ENCODE measurements at places on chromosomes 6 and 20. TPM values are rescaled to one million over a fixed set of nuclear protein-coding genes. Genes with fewer than 3 reads are reported as not detected.

DNA sequence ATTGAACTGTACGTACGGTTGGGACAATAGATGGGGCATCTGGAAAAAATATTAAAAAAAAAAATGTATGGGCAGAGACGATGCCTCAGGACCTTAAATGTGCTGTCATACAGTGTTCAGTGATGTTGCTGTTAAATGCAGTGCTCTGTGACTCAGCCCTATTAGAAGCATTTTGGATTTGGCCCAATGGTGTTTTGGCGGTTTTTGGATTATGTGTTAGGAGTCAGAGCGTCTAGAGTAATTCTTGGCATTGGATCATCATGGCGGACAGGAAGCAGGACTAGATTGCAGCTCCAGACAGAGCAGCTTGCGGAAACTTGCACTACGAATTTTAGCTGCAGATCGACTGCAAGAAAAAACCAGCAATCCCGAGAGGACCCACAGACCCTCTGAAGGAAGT, 280.0 kb downstream of the SOX4 start:
- DNase-seq = peak; percentile 46

GRCh38 chr6:2193931-2194330, 51.5 kb downstream of the GMDS start:
- DNase-seq = no peak

DNA sequence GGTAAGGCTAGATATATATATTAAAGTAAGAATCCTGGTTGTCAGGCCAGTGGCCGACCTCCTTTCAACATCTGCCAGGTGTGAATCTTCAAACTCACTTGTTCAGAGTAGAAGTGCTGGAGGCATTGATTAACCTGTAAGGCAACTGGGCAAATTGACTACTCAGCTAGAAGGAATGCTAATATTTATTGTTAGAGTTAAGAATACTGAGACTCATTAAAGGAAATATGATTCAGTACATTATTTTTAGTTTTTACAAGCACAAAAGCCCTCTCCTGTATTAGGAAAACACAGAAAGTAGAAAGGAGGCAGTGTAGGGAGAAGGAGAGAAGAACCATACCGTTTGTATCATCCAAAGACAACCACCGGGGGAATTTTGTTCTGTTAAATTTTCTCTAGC, 53.5 kb downstream of the RIPOR2 start:
- DNase-seq = no peak

GRCh38 chr6:114364301-114364700, 21.5 kb upstream of the HS3ST5 start:
- no peak for DNase-seq

GRCh38 chr6:81838031-81838430, 85.5 kb upstream of the TENT5A start:
- no peak for DNase-seq

GRCh38 chr6:107620732-107621131, 130.8 kb downstream of the SOBP start:
- DNase-seq = peak; percentile 32

GRCh38 chr6:84242265-84242664, 14.8 kb upstream of the CEP162 start:
- DNase-seq = no peak

Gene IRF4
- 0.07 TPM for total RNA-seq

- DNase-seq = no peak
These were observed 122.1 kb upstream of the TRAF3IP2 start for GRCh38 chr6:111727802-111728201.

Gene SRMS
- total RNA-seq = not detected

GRCh38 chr6:100633096-100633777, 168.5 kb upstream of the SIM1 start:
- DNase-seq = peak; percentile 35

DNA sequence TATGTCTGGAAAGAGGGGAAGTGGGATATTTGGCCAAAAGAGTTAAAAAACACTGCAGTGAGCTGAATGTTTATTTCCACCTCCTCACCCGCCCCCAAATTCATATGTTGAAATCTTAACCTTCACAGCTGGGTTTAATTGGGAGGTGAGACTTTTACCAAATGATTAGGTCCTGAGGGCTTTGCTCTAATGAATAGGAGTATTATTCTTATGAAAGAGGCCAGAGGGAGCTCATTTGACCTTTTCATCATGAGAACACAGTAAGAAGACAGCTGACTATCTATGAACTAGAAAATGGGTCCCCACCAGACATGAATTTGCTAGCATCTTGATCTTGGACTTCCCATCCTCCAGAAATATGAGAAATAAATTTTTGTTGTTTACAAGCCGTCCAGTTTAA, 1028.9 kb downstream of the PHF3 start:
- no peak for DNase-seq

DNA sequence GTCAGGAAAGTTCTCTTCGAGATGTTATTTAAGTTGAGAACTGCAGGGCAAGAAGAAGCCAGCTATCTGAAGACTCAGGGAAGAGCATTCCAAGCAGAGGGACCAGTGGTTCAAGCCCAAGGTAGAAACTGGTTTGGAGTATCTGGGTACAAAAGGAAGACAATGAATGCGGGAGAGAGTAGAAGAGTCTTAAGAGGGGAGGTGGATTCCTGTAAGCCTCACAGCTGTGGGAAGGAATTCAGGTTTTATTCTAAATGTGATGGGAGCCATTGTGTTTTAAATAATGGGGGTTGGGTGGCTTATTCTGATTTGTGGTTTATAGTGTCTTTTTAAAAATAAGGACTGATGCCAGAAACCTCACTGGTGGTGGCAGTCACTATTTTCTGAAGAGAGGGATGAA, 37.6 kb upstream of the TENT5A start:
- no peak for DNase-seq

DNA sequence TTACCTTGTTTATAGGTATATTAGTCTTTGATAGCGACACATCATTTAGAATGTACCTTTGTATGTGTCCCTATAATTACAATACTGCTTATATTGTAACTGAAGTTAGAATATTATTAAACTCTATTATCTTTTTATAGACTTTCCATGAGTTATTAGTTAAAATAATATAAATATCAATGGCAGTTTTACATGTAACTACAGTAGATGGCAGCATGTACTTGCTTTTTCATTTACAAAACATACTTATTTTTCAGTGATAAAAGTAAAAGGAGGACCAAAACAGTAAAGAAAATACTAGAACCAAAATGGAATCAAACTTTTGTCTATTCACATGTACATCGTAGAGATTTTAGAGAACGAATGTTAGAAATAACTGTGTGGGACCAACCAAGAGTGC, 364.3 kb downstream of the RIMS1 start:
- DNase-seq = no peak

- no peak for DNase-seq
These were observed 11.3 kb downstream of the KDM1B start for GRCh38 chr6:18166312-18167036.

All from pulmonary artery endothelial cell (primary cell).